Stimulated activated CD8-positive, alpha-beta memory T cell treated with anti-CD3 and anti-CD28 coated beads, Interleukin-7, amount 100 ng/mL, for 4 hours (primary cell): ENCODE measurements at places on chromosomes 12 and 14.

DNA sequence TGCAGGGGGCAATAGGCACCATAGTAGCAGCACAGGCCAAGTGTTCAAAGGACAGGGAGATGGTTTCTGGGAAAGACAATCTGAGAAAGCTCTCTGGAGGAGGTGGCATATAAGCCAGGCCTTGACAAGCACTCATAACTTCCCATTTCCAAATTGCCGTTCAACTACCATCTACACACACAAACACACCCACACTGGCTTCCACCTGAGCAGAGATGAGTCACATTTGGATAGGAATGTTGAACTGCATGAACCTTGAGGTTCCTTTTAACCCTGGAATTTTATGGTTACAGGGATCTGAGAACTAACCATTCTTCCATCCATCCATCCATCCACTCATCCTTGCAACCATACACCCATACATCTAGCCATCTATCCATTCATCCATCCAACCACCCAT lies 86.6 kb downstream of the KSR2 start:
- no peak for DNase-seq

- no peak for DNase-seq
Measured at GRCh38 chr12:113416091-113416754, 6.0 kb upstream of the SDSL start.

GRCh38 chr14:102948698-102949061 lies 26.2 kb downstream of the AMN start:
- no peak for DNase-seq

DNA sequence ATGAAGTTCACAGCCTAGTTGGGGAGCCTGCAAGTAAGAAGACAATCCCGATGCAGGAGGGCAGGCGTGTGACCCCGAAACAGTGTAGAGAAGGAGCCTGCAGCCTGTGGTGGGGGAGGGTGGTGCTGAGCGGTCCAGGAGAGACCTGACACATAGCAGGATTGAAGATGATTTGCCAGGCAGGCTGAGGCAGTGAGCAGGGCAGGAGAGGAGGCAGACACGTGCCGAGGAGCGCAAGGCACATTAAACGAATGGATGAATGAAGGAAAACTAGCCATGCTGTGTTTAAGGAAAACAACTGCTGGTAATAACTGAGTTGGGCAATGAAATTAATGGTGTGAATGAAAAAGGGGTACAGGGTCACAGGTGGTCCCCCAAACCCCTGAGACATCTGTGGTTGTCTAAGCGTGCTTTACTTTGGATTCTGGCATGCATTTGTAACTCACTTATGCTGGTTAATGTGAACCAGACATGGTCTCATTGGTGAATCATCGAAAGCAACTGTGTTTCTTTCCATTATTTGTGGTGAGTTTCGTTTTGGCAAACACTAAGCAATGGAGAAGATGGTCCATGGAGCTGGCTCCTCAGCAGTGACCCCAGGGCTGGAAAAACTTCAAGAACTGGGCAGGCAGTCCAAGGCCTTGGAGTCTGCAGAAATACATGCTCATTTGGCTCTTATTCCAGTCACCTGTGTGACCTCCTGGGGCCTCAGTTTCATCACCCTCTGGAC lies 96.9 kb upstream of the EVL start:
- DNase-seq: no peak

DNA sequence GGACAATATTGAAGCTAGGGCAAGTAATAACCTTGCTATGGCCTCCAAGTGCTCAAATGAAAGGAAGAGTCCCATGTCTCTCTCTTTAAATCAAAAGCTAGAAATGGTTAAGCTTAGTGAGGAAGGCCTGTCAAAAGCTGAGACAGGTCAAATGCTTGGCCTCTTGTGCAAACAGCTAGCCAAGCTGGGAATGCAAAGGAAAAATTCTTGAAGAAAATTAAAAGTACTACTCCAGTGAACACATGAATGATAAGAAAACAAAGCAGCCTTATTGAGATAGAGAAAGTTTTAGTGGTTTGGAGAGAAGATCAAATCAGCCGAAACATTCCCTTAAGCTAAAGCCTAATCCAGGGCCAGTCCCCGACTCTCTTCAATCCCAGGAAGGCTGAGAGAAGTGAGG lies 84.1 kb upstream of the PLEKHA5 start:
- DNase-seq: no peak

GRCh38 chr14:105098316-105098715 lies 33.1 kb upstream of the GPR132 start:
- DNase-seq: no peak

- DNase-seq: no peak
Measured at GRCh38 chr12:39287817-39288216, 155.1 kb downstream of the KIF21A start.

- no peak for DNase-seq
Measured at GRCh38 chr14:77131871-77132486, 9.6 kb downstream of the ZDHHC22 start.

DNA sequence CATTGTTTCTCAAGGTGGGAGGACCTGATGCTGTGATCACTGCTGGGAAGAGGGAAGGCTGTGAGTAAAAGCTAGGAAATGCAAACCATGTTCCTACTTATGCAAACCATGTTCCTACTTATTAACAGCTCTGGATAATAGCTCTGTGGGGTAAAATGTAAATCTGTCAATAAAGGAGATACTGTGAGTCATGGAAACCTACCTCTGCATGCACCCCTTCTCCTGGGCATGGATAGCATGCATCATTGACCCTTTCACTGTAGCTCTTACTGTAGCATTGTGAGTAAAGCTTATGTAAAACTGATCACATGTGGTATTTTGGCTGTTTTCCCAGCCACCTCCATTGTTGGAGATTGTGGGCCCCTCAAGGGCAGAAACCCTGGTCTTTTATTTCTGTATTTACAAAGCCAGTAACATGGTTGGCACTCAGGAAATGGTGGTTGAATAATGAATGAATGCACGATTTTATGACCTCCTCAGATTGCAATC lies 253.7 kb downstream of the GRIN2B start:
- no peak for DNase-seq

DNA sequence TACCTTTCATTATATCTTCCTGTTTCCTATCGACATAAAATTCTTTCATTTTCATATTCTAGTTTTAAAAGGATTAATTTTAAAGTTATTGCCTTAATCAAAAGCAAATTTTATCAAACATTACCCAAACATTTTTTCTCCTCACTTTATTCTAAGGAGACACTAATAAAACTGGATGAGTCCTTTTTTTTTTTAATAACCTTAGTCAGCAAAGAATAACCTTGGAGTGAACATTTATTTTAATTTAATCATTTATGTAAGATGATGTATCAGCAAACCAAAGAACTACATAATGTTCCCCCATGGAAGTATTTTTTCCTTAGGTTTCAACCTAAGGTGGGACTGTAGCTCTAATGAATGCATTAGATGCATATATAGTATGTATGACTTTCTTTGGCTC lies 83.9 kb downstream of the RAD52 start:
- DNase-seq: no peak

- DNase-seq: no peak
Measured at GRCh38 chr14:34310724-34311123, 151.3 kb downstream of the SPTSSA start.

- no peak for DNase-seq
Measured at GRCh38 chr14:42719391-42719790, 1112.7 kb downstream of the LRFN5 start.

- DNase-seq: no peak
Measured at GRCh38 chr12:45131506-45131905, 80.6 kb upstream of the DBX2 start.

GRCh38 chr12:12990700-12991468 lies 9.2 kb downstream of the HEBP1 start:
- DNase-seq: no peak

DNA sequence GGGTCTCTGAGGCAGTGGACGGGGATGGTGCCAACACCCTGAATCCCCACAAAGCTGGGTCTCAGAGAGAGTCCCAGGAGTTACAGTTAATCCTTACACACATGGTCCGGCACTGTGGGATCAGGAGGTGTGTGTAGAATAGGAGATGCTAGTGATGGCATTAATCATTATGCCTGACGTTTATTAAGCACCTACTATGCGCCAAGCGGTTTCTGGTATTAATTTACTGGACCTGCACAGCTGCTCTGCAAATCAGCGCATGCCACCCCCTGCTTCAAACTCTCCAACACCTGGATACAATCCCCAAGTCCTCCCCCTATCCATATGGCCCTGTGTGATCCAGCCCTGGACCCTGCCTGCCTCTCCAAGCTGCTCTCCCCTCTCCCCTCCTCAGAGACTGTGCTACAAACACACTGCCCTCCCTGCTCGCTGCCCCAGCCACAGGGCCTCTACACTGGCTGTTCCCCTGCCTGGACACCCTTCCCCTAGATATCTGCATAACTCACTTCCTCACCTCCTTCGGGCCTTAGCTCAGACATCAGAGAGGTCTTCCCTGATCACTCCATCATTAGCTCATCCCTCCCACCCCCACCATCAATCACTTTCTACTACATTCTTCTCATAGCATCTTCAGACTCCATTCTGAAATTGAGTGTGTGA lies 86.0 kb downstream of the RFLNA start:
- no peak for DNase-seq

DNA sequence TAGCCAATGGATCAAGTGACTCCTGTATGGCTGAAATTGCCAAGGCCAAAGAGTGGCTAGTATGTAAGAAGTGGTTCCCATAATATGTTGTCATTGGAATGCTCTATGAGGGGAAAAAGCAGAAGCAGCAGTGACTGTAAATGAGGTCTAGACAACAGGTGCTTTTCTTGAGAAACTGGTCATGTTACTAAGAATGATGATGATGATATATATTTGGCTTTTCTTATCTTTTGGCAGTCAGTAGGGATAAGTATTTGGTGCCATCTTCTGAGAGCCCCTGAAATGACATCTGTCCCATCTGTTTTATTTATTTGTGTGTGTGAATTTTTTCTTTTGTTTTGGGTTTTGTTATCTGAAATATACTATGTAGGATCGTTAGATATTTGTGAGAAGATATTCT lies 141.7 kb downstream of the SYT1 start:
- DNase-seq: no peak

GRCh38 chr12:132327336-132328171 lies 1.8 kb downstream of the GALNT9 start:
- peak; percentile 65 for DNase-seq

GRCh38 chr12:117592588-117593305 lies 231.3 kb upstream of the NOS1 start:
- DNase-seq: no peak
